ENCODE measurements at places on chromosomes 1 and 21.

- peak; percentile 6 for DNase-seq
Observed at GRCh38 chr1:35030756-35031446, 844 bp downstream of the ZMYM6 start.

GRCh38 chr1:110216844-110217444 lies 6.8 kb downstream of the KCNC4 start:
- DNase-seq = no peak

- DNase-seq = no peak
Observed at GRCh38 chr1:207883104-207883651, 27.7 kb downstream of the CD34 start.

- DNase-seq = no peak
Observed at GRCh38 chr1:21175324-21175669, 1.4 kb downstream of the EIF4G3 start.

- DNase-seq = no peak
Observed at GRCh38 chr1:86516335-86516734, 30.5 kb upstream of the CLCA4 start.

GRCh38 chr1:193115629-193116227 lies 6.1 kb upstream of the CDC73 start:
- no peak for DNase-seq

DNA sequence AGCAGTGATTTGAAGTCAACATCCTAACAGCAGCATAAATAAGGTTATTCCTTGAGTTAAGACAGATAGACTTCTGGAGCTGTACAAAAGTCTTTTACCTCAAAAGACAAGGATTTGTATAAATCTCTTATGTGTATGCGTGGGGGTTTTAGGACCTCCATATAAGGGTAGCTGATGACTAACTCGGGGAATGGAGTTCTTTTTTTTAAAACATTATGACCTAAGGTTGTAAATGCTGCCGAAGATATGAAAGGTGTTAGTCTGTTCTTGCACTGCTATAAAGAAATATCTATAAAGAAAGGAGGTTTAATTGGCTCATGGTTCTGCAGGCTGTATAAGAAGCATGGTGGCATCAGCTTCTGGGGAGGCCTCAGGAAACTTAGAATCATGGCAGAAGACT lies 90.4 kb downstream of the EPB41 start:
- no peak for DNase-seq

DNA sequence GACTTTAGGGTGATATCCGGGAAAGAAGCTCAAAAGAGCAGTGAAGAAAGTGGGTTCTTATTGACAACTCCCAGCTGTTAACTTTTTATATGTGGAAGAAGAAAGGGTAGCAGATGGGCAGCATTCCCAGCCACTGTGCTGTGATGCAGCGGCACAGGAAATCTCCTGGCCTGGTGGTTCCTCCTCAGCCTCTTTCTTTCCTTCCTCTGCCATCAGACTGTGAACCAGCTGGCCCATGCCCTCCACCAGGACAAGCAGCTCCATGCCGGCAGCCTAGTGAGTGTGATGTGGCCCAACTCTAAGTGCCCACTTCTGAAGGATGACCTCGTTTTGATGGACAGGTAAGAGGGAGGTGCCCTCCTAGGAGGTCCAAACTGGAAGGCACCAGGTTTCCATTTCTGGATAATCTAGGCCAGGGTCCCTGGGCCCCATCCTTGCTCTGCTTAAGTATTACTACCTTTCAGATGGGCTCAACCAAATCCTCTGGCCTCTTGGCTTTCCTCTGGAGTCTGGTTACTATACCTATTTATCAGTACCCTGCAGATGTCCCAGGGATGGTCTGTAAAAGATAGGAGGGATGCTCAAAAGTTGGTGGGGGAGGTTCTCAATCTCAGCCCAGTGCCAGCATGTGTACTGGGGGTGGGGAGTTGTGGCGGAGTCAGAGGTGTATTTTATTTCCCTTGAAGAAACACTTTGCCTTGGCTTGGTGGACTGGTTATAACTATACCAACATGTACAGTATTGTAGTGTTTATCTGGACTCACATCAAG lies 17.0 kb downstream of the MFN2 start:
- no peak for DNase-seq

DNA sequence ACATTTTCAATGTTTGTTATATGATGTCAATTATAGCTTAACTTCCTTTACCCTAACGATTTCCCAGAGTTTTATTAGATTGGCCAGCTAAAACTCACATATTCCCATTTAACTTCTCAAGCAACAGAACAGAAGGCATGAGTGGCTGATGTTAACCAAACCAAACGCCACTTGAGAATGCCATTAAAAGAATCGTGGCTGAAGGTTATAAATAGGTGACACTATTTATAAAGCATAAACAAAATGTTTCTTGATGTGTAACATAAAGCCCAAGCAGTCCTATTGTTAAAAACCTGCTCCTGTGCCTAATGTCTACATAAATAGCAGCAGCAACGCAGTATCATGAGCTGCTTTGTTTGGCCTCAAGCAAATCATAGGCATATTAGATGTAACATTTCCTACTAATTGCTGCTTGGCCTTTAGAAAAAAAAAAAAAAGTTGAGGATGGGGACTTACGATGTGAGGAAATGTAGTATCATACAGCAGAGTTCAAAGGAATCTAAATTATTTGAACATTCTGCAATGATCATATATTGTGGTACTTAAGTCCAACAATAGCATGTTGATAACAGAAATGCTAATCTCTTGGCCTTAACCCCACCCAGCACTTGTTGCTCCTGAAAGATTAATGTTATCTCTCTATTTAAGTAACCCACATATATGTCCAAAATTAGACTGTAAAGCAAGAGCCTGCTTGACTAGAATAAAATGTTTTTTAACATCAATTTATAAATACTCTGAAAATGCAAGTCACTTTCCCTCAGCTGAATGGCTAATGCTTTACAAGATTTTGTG lies 106.0 kb downstream of the ESRRG start:
- DNase-seq = no peak

GRCh38 chr1:226293553-226293920 lies 15.4 kb downstream of the LIN9 start:
- no peak for DNase-seq

DNA sequence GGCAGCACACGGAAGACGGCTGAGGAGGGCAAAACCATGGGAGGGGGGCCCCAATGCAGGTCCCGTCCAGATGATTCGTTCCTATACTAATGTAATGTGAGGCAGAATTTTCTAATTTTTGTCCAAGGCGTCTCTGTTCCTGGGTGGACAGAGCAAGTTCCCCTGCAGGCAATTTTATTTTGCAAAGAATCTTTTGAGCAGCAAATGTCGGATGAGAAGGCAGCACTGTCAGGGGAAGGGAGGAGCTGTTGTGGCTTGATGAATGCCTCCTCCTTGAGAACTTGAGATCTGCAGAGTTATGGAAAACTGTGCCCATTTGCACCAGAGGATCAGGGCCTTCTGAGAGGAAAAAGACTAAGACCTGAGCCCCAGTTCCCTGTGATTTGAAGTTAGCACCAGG lies 17.3 kb downstream of the SLC1A7 start:
- DNase-seq = no peak

- peak; percentile 12 for DNase-seq
Observed at GRCh38 chr1:3312898-3313575, 141.4 kb upstream of the ARHGEF16 start.

DNA sequence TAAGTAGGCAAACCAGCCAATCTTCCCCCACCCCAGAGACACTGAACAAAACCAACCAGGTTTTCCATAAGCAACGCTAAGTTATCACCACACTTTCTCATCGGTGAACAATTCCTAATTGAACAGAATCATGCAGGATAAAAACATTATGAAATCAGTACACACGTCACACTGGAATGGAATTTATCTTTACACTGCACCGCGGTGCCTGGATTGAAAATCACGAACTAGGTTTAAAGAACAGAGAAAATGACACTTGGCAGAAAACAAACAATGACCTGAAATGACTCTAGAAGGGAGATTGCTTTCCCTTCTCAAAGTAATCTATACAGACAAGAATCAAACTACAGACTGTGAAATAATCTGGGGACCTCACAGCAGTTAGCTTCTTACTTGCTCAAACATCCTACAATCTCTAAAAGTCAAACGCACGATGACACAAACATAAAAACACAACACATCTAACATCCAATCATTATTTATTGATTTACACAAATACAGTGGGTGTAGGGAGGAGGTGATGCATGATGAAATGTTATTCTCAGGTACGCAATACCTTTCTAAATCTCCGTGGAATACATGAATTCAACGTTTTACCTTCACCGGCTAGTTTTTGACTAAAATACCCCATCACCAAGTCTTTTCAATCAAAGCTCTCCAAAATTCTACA lies 1.9 kb downstream of the EIF4G3 start:
- DNase-seq = no peak

- DNase-seq = no peak
Observed at GRCh38 chr1:108685529-108685928, 6.6 kb upstream of the PRPF38B start.

- no peak for DNase-seq
Observed at GRCh38 chr1:152367436-152367835, 7.6 kb upstream of the FLG2 start.

DNA sequence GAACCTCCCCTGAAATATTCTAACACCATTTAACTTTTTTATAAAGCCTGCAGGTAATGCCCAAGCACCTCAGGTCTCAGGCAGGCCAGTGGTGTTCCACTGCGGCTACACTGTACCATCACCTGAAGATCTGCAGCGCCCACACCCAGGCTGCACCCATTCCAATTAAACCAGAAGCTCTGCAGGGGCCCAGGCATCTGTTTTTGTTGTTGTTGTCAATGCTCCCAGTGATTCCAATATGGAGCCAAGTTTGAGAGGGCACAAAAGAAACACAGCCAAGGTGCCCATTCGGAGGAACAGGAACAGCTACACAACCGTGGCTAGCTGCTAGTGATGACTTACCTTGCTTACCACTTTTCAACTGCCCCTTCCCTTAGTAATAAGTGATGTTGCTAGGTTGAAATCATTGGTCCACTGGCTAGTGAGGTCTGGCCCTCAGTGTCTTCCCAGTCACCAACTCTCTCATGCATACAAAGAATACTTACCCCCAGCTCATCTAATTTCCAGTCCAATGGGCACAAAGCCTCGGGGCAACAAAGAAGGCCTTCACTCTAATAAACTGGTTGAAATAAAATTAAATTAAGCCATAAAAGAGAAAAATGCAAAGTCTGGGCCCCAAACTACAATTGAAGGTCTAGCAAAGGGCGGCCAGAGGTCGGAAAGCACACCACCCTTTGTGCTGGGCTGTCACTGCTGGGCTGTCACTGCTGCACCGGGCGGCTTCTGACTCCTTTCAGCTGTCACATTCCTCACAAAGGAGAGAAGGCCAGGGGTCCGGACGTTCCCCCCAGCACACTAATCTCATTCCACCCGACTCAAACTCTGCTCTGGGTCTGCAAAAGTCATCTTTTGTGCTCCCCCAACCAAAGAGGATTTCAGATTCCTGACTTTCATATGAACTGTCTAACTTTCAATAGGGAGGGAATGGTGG lies 34.9 kb downstream of the SIPA1L2 start:
- no peak for DNase-seq

DNA sequence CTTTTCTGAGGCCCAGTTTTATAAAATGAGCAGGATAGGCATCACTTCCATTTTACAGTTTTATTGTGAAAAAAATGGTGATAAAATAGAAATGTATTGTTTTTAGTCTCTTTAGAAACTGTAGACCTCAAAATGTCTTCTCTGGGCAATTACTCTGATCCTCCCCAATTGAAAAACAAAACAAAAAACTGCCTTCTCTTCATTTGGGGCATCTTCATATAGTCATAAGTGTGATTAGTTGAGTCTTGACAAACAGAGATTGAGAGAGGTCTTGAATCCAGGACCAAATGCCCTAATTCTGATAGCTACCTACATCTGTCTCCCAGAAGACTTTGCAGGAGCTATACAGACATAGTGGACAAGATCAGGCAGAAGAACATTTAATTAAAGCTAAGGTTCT lies 62.9 kb downstream of the LRRC8C start:
- DNase-seq = no peak

GRCh38 chr21:46345861-46346260 lies 21.9 kb downstream of the PCNT start:
- DNase-seq = no peak

- DNase-seq = no peak
Observed at GRCh38 chr1:20227704-20228103, 41.4 kb upstream of the PLA2G2C start.

Measured in right renal cortex interstitium (tissue), 3 donors.